HFFc6 (cell line): ENCODE measurements at places on chromosomes 16 and 17. TPM values are rescaled to one million over a fixed set of nuclear protein-coding genes. Genes with fewer than 3 reads are reported as not detected.

- no peaks in the 10 kb centered on the region; the same call in 1 of the 2 replicates for H3K27me3 ChIP-seq
- no peaks in the 10 kb centered on the region for H3K4me1 ChIP-seq
- H3K27ac ChIP-seq, result no peak overlapping the region
Observed at GRCh38 chr17:82943339-82943738, 103.5 kb upstream of the ZNF750 start.

The MT1E gene
- 217 to 469 TPM (median 329 TPM) in 3 replicates for total RNA-seq

The ZNF385C gene
- total RNA-seq, result not detected in 3 replicates

DNA sequence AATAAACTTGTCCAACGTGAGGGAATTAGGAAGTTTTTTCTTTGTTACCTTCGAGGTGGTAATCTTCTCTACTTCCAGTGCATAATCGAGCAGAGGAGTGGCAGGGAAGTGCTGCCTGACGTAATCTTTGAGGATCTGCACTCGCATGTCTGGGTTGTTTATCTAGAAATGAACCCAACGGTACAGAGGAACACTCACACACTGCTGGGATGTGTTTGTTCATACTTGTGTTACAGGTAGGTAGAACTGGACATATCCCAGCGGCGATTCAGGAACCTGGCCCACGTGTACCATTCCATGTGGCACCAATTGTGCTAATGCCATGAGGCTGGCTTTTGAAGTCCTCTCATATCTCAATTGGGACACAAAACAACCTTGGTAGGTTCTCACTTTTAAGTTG is 4.2 kb upstream of the KLHL11 start:
- H3K4me1 ChIP-seq, result 0 out of 2 replicates have a peak, but pooled peaks cover 4% of the 10 kb centered on the region
- peaks cover 42% of the 10 kb centered on the region for H3K36me3 ChIP-seq
- H3K27me3 ChIP-seq, result no peaks in the 10 kb centered on the region; the same call in 1 of the 2 replicates
- no peak overlapping the region for H3K27ac ChIP-seq
- H3K4me3 ChIP-seq, result no peak overlapping the region

DNA sequence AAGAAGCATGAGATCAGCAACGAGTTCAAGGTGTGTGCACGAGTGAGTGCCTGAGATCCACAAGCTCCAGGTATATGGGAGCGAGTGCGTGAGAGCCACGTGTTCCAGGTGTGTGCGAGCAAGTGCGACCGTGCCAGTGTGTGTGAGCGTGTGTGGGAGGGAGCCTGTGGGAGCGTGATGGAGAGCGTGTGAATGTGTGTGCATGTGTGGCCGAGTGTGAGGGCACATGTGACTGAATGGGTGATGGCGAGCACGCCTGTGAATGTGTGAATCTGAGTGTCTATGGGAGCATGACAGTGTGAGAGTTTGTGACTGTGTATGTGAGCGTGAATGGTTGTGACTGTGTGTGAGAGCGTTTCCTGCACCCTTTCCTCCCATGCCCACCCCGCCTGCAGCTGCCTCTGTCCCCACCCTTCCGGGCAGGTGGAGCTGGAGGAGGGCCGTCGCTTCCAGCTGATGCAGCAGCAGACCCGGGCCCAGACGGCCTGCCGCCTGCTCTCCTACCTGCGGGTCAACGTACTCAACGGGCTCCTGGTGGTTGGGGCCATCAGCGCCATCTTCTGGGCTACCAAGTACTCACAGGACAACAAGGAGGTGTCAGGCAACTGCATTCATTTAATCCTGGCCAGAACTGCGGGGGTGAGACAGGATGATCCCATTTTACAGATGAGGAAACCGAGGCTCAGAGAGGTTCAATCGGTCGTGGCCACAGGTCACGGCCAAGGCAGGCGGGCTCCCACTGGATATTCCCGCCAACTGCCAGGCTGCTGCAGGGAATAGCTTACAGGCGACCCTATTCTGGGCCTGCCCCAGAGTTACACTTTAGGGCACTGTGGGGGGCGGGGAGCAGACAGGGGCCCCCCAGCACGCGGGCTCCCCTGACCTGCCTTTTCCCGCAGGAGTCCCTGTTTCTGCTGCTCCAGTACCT is 3.7 kb downstream of the TMC8 start:
- no peak overlapping the region for H3K4me3 ChIP-seq
- H3K4me1 ChIP-seq, result no peaks in the 10 kb centered on the region
- H3K36me3 ChIP-seq, result no peaks in the 10 kb centered on the region
- DNase-seq, result no peak

GRCh38 chr16:87461466-87461991 is 31.3 kb downstream of the ZCCHC14 start:
- peaks cover 10% of the 10 kb centered on the region; the same call in 1 of the 2 replicates for H3K36me3 ChIP-seq
- H3K4me3 ChIP-seq, result no peak overlapping the region
- peaks cover 5% of the 10 kb centered on the region for H3K27me3 ChIP-seq
- H3K27ac ChIP-seq, result no peak overlapping the region
- DNase-seq, result no peak
